ENCODE measurements at places on chromosomes 2 and 18. TPM values are rescaled to one million over a fixed set of nuclear protein-coding genes. Genes with fewer than 3 reads are reported as not detected.

The INHBB gene
- total RNA-seq = not detected

The WIPF1 gene
- total RNA-seq = 361 TPM

The E2F6 gene
- total RNA-seq = 9.8 TPM

The ACVR1C gene
- total RNA-seq = 2.2 TPM

The CHST10 gene
- total RNA-seq = 9.5 TPM

The RAB6C gene
- total RNA-seq = not detected

The DLGAP1 gene
- not detected for total RNA-seq

The FIGN gene
- not detected for total RNA-seq

The SPP2 gene
- not detected for total RNA-seq

The MAP2 gene
- not detected for total RNA-seq

The C1QL2 gene
- total RNA-seq = not detected

The C2orf78 gene
- not detected for total RNA-seq

The ITGB6 gene
- not detected for total RNA-seq

The KCNE4 gene
- total RNA-seq = not detected
